NCI-H2081 treated with DMSO at 0.1 percent for 48 hours (cell line): ENCODE measurements at places on chromosomes 6 and 20.

- DNase-seq, result no peak
Measured at GRCh38 chr6:33061987-33062386, 11.5 kb downstream of the HLA-DPA1 start.

DNA sequence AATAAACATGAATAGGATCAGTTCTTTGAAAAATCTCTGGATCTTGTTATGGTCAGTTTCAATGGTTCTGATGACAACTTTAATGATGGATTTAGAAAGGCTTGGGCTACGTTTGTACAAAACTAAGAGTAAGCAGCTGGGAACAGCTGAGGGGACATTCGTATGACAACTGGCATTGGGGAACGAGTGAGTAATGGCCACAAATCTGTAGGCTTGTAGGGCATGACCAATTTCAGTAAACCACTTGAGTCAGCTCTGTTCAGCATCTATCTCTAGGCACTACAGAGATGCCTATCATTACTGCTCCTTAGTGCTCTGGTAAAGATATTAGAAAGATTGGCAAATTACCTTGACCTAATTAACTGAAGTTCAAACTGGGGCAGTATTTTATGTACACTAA is 1375.6 kb downstream of the EPHA7 start:
- DNase-seq, result no peak

GRCh38 chr6:106490974-106491373 is 130.5 kb downstream of the CRYBG1 start:
- DNase-seq, result no peak

- no peak for DNase-seq
Measured at GRCh38 chr20:63154395-63154794, 61.5 kb downstream of the YTHDF1 start.

DNA sequence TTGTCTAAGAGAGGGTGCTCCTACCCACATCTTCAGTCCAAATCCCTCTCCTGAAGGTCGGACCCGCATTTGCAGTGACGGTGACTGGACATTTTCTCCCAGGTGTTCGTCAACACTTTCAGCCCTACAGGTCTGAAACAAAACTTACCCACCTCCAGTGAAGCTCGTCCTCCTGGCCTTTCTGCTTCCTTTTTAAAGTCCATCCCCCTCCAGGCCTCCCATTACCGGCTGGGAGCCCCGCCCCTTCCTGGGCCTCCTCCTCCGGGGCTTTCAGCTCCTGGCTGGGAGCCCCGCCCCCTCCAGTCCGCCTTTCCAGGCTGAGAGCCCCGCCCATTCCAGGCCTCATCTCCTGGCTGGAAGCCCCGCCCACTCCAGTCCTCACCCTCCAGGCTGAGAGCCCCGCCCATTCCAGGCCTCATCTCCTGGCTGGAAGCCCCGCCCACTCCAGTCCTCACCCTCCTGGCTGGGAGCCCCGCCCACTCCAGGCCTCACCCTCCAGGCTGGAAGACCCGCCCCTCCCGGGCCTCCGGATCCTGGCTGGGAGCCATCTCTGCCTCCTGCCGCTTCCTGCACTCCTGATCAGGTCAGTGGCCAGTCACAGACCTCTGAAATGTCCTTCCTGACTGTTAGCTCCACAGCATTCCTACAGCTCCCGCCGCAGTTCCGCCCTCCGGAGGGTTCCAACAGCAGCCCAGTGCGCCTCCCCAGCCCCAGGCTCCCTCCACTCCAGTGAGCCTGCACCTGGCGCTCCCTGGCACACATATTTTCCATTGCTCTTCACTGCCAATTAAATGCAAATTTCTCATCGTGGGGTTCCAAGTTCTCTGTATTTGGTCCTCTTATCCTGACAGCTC is 98.5 kb downstream of the LY86 start:
- peak; percentile 98 for DNase-seq

DNA sequence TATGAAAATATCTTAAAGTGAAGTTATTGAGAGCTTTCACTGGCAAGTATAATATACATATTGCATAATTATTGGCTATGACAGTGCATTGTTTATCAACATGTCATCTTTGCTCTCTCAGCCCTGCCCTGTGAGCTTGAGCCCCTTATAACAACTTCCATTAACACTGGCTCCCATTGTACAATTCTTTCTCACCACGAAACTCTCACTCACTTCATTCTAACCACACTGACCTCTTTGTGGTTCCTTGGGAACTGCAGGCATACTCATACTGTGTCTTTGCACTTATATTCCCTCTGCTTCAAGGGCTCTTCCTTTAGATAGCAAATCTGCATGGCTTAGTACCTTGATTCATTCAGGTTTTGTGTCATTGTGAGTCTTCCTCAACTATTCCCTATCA is 411.8 kb downstream of the CDKAL1 start:
- DNase-seq, result no peak

DNA sequence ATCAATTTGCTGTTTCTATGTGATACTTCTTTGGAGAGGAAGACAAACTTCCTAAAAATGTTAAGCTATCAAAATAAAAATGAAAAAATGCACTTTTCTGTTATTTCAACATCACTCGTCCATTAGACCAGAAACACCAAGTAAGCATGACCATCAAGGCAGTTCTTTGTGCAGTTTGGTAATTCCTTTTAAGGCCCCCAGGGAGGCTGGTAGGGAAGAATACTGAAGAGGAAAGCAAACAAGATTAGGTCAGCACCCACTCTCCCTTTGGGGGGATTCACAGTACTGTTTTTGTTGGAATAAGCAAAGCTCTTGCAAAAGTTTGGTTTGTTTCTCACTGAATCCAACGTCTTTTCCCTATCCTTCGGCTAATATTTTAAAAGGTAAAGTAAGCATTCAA is 206.8 kb upstream of the SLC35B3 start:
- no peak for DNase-seq

DNA sequence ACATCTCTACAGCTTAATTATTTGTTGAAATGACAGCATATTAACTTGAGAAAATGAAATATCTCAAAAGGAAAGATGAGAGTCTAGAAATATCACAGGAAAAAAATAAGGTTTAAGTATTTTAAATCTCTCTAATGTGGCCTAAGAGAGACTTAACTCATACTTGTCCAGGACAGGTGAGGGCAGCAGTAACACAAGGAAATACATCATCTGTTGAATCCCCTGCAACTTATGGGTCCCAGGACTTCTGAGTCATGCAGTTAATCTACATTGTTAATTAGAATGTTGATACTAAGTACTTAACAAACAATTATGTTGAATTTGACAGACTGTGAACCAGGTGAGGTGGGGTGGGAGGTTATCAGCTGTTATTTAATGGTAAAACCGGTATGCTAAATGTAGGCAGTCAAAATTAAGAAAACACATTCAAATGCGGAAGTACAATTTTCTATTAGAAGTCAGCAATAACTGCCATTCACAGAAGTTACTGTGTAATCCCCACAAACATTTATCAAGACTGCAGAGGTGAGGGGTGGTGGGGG is 87.9 kb downstream of the CEP57L1 start:
- no peak for DNase-seq

GRCh38 chr6:125804264-125804663 is 13.5 kb downstream of the NCOA7 start:
- no peak for DNase-seq

DNA sequence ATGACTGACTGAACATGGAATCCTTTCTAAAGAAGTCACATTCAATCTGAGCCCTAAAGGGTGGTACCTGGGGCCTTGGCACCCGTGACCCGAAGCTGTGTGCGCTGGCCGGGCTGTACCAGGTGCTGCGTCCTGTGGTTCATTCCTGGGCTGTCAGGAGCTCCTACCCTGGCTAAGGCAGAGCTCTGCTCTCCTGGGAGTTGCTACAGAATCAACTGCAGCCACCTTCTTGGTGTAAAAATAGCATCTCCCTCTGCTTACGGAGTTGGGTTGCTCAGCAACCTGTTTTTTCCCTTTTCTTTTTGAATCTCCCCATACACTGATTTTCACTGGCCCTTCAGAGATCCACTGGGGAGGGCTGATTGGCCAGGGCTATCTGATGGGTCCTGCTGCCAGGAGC is 236.6 kb upstream of the PDE10A start:
- no peak for DNase-seq

DNA sequence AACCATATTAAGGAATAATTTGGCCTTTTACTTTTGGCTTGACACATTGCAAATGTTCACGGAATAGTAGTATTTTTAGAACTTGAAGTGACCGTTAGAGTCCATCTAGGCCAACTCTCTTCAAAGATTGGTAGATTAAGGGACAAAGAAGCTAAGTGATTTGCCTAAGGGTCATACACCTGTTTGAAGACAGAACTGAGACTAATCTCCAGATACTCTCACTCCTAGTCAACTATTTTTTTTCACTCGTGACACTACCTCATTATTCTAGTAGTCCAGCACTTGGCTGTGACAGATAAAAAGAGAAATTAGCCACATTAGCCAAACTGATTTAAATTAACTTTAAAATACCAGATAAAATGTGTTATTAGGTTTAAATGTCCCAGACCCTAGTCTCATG is 10.6 kb downstream of the ACSS2 start:
- no peak for DNase-seq

DNA sequence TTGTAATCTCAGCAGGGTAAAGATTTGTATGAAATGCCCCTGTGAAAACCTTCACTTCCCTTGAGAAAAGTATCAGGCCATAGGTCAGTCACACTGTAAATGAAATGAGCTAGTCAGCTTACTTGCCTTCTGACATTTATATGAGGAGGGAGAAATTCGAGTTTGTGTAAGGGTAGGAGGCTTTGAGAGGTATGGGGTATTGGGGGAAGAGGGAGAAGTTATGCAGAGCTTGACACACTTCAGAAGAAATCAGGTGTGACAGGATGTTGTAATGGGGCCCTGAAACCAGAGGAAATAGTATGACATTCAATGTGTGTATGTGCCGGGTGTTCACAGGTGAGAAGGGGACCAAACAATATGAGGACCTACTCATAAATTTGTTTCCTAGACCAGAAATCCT is 64.2 kb upstream of the CCN6 start:
- no peak for DNase-seq

- no peak for DNase-seq
Measured at GRCh38 chr20:36335206-36335870, 29.2 kb downstream of the DLGAP4 start.

DNA sequence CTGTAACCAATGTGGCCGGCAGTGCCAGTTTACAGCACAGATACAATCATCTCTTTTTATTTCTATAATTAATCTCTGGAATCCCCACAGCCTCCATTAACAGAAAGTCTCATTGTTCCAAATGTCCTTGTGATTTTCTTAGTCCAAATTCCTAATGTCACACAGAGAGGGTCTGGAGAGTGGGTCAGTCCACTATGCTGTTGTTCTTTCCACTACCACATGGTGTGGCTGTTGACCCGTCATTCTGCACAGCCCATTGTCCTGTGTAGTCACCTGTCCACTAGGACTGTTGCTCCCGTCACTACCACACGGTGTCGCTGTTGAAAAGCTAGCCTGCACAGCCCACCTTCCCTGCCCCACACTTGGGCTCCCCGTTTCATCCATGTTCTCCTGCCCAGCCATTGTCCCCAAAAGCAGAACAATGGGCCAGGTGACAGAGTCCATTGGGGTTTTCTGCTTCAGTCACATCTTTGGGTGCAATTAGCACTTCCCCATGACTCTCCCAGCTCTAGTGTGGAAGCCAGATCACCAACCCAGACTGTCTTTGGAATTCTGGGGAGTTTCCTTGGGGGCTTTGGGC is 8.6 kb upstream of the LBP start:
- no peak for DNase-seq

GRCh38 chr6:10763006-10763405 is 15.4 kb downstream of the TMEM14B start:
- DNase-seq, result no peak

GRCh38 chr20:1802385-1803060 is 92.7 kb upstream of the SIRPA start:
- DNase-seq, result no peak

GRCh38 chr6:158624684-158625682 is 19.6 kb downstream of the DYNLT1 start:
- DNase-seq, result no peak

DNA sequence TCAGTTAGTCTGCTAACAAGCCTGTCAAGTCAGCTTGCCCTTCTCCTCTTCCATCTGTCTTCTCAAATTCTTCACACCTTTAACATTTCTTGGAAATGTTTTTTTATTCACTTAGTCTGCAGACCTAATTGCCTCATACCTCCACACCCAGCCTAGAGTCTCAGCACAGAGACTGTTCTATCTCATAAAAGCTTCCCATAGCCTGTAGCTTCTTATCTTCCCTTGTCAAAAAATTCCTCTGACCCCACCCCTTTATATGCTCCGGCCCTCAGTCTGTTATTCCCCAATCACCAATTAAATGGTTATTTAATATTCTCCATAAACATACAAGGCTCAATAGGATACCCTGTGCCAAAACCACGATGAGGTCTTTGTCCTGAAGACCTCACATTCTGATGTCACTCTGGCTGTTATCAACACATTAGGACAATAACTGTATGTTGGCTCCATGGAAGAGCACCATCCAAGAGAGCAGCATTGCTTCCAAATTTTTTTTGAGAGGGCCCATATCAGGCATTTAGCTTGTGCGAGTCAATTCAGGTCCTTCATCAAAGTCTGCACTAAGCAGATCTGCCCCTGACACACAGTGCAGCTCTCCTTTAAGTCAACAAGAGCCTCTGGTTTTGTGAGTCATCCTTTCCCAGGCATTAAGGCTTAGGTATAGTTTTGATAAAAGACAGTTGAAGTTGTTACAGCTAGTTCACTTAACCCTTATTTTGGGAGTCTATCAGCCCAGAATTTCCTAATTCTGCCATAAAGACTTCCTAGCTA is 83.2 kb upstream of the TBX18 start:
- no peak for DNase-seq

DNA sequence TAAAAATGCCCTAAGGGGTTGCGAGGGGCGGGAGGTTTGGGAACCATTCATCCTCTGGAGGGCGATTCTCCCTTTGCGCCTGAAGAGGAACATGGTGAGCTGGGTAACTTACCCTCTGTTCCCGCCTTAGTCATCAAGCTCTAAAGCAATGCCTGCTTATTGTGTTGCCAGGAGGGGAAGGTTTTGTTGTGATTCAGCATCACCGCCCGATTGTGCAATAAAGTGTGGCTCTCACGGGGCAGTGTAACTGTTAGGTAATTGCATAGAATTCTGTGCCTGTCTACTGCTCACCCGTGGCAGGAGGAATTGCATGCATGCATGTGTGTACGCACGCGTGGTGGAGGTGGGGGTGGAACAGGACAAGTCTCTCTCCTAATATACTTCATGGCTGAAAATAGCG is 95.5 kb upstream of the AGPAT4 start:
- no peak for DNase-seq

DNA sequence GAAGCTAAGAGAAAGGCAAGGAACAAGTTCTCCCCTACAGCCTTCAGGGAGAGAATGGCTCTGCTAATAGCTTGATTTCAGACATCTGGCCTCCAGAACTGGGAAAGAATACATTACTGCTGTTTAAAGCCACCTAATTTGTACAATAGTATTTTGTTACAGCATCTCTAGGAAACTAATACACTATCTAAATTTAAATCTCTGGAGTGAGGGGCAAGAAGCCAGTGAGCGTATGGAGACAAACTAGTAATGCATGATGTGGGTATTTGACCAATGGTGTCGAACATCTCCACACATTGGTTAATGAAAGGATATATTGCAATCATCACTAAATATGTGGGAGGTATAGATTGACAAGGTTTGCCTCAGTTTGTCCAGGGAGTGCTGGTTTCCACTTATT is 451.5 kb downstream of the EPM2A start:
- no peak for DNase-seq

GRCh38 chr6:195861-196360 is 96.4 kb upstream of the DUSP22 start:
- no peak for DNase-seq
